Inflammatory macrophage (primary cell): ENCODE measurements at places on chromosomes 4 and X.

- DNase-seq: peak; percentile 62
Observed at GRCh38 chr4:8201321-8201781, 2.3 kb downstream of the SH3TC1 start.

- DNase-seq: no peak
Observed at GRCh38 chrX:23820235-23820782, 37.3 kb downstream of the SAT1 start.

- DNase-seq: no peak
Observed at GRCh38 chrX:67334323-67334722, 209.5 kb upstream of the AR start.

DNA sequence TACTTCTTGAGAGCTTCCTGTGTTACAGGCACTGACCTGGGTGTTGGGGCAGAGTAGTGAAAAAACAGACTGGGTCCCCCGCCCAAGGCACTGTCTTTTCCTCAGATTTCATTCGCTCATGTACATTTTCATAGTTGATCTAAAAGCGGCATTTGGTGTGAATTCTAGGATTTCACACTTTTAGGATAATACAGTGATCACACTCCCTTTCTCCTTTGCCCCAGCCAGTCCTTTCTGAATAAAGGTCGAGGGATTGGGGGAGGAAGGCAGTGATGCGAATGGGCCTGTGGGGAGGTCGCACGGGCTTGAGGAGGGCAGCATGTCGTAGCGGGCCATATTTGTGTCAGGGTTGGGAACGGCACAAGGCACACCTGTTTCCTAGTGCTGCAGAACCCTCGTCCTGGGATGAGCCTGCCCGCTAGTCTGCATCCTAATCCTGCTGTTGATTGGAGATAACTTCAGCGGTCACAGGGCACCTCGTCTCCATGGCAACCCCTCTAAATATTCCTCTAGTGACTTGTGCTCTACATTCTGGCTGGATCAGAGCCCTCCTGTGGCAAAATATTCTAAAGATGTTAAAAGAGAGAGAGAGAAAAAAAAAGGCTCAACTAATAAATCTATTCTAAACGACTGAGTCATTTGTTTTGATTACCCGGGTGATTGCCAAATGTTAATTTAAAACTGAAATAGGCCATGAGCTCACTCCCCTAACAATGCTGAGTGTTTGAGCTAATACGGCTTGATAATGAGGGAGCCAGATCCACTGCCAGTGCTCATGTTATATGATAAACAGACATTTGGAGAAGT, 21.8 kb downstream of the FHL1 start:
- no peak for DNase-seq

DNA sequence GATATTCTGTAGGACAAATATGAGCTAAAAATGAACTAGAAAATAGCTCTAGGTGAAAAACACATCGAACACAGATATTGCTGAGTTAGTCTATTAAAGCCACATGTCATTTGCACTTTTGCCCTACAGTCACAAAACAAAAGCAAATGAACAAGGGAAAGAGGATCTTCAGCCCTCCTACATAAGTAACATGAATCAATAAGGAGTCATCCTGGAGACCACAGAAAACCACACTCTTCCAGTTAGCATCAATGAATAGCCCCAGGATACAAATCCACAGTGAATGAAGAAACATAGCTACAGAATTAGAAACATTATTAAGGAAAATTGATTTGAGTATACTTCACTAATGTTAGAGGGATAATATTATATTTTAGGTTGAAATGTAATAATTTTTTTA, 311.4 kb downstream of the MAPK10 start:
- DNase-seq: no peak

DNA sequence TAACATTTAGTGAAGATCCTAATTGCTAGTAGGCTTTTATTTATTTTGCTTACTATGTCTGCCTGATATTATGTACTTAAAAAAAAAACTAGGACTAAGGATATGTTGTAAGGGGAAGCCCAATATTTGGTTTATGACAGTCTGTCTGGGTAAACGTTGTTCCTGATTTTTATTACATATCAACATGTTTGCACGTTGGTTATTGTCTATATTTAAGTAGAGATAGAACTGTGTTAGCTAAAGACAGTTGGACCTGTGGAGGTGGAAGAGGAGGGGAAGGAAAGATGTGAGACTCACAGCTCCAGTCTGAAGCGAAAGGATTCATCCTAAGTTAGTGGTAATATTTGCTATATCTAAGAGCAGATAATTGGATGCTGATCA, 90.3 kb downstream of the TMEM131L start:
- DNase-seq: no peak

DNA sequence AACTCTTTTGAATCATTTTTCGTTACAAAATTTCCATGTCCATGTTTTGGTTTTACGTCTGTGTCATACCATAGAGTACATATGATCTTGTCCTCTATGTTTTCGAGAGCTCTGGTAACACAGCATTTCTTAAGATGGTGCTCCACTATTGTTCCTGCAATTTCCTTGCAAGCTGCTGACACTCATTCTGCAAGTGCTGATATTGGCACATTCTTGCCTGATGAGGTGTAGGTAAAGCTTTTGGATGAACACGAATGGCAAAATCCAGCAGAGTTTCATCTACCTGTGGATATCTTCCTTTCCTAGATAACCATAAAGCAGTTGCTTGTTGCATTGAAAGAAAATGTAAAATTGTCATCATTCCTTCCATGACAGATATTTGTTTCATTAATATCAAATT, 41.3 kb downstream of the MAGEB17 start:
- no peak for DNase-seq

- DNase-seq: no peak
Observed at GRCh38 chrX:151796576-151796975, 62.0 kb downstream of the CNGA2 start.

- no peak for DNase-seq
Observed at GRCh38 chrX:26651755-26652154, 435.8 kb downstream of the MAGEB5 start.

- no peak for DNase-seq
Observed at GRCh38 chrX:123357941-123358340, 173.9 kb downstream of the GRIA3 start.

GRCh38 chrX:120309873-120310705, 1.2 kb downstream of the TMEM255A start:
- no peak for DNase-seq

DNA sequence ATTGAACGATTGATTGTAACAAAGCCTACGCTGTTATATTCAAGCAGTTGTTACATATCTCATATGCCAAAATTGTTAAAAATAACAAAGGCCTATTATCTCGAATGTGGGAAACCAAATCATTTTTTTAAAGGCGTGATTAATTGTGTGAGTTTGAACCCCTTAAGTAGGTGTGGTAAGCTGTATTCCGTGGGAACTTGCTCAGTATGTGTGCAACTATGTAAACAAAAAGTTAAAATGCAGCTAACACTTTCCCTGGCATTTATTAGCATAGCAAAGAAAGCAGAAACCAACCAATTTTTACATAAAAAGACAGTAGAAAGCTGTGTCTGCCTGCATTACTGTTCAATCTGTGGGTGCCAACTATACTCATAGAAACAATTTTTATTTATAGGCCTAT, 166.0 kb upstream of the HAND2 start:
- no peak for DNase-seq

GRCh38 chrX:45794323-45794994, 593.8 kb upstream of the DIPK2B start:
- no peak for DNase-seq

DNA sequence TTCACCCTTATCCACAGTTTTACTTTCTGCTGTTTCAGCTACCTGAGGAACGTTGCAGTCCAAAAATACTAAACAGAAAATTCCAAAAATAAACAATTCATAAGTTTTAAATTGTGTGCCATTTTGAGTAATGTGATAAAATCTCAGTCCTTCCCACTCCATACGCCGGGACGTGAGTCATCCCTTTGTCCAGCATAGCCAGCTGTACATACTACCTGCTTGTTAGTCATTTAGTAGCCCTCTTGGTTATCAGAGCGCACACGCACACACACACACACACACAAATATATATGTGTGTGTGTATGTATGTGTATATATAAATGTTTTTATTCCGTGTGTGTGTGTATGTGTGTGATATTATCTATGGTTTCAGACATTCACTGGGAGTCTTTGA, 4.8 kb upstream of the CCSER1 start:
- DNase-seq: no peak

DNA sequence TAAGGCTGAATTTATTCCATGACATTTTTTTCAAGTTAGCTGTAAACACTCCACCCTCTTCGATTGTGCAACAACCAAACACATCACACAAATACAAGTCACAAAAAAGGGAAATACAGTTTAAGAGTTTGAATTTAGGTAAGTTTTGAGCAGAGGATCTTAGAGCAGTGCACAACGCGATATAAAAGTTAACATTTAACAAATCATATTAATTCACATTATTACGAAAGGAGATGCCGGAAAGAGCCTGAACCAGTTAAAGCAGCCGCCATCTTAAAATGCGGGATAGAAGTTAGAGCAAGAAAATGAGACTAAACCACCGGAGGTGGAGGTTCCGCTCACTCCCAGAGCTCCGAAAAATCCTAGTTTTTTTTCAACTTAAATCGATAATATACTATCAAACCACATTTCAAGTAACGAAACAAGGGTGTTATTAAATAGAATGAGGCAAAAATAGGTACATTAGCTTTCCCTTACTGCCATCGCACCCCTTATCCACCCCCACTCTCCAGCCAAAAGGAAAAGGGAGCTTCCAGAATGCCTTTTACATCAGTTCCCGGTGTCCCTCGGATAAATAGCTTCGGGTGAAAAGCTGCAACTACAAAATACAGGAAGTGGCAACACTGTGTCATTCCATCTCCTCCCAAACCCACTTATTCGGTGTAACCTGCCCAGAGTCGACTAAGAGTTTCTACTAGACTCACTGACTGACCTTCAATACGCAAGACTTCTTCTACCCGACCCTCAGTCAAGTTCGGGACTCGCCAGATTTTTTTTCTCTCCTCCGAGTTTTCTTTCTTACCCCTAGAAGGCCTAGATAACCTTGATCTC, 1.9 kb downstream of the UBE2D3 start:
- peak; percentile 75 for DNase-seq

GRCh38 chr4:88549815-88550214, 26.2 kb upstream of the PYURF start:
- DNase-seq: no peak

DNA sequence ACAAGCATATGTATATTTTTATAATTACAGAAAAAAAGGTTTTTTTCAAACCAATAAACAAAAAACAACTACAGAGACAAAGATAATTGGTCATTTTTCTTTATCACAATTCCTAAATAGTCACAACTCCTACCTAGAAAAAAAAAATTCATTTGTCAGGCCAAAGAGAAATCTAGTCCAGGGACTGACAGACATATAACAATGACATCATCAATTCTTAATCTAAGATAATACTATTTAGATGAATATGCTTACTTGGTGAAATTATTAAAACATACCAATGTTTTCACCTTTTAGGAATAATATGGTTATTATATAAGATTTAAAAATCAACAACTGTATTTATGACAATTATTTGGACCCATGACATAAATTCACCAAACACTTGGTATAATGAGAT, 48.4 kb downstream of the CHM start:
- no peak for DNase-seq

DNA sequence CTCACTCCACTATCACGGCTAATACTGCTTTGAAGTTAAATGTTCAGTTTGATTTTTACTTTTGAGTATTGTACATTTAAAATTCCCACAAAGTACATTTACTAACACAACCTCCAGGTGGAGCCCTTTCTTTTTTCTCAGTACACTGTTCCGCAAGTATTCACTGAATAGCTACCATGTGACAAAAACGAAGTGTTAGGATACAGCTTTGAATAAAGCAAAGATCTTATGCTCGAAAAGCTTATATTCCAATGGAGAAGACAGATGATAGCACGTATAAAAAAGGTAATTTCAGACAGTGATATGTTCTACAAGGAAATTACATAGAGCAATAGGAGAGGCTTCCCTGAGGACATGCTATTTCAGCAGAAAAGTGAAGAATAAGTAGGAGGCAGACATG, 60.7 kb upstream of the ABCG2 start:
- peak; percentile 57 for DNase-seq

GRCh38 chr4:165476214-165477098, 97.6 kb downstream of the CPE start:
- no peak for DNase-seq

- DNase-seq: no peak
Observed at GRCh38 chr4:92303621-92304027, at the start of gene GRID2. TSS of gene GRID2 (plus strand) at chr4:92303966.

DNA sequence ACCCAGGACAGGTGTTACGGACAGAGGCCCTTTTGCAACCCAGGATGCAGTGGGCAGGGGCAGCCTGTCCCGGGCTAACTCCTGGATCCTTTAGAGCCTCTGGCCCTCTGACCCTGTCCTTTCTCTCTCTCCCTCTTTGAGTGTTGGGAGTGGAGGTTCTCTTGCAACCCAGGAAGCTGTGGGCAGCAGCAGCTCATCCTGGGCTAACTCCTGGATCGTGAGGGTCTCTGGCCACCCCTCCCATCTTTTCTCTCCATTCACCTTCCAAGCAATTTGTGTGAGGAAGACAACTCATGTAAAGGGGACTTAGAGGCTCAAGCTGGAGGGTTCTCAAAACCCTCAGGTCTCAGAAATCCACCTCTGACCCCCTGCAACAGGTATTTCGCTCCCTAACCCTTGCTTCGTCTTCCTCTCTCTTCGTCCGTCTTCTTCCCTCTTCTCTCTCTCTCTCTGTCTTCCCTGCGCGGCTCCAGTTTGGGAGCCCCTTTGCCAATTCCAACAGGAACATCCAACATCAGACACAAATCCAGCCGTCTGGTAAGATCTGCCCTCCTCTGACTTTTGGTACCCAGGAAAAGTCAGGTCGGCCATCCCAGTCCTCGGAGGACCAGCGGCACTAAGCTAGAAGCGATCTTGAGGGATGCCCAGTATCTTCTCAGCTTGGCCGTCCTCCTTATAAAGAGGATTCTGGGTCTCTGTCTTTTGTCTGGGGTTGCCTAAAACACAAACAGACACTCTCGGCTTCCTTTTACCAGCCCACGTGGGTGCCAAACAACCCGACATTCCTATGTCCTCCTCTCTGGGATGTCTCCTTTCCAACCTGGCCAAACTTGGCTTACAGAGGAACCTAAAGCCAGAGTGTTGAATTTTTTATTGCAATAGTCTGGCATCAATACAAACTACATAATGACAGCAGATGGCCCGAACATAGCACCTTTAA, 7.9 kb downstream of the ASMTL start:
- no peak for DNase-seq

DNA sequence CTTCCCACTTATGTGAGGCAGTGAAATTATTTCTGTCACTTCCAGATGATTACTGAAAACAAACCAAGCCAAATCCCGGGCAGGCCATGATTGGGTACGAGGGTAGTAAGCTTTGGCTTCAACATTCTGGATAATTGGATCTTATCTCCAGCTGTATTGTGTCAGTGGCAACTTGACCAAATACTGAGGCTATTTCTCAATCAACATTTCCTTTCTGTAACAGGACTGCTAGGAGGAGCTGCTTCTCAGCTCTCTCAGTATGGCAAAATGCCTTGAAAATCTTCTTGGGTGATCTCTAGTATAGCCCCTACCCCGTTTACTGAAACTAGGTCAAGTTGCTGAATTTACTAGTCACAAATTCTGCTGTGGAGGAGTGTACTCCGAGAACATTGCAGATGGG, 169.3 kb upstream of the FRMPD4 start:
- DNase-seq: no peak

- DNase-seq: no peak
Observed at GRCh38 chr4:92333016-92333415, 29.2 kb downstream of the GRID2 start.

- DNase-seq: no peak
Observed at GRCh38 chrX:28960063-28960462, 372.8 kb downstream of the IL1RAPL1 start.

- no peak for DNase-seq
Observed at GRCh38 chr4:99803566-99804101, 13.0 kb upstream of the DAPP1 start.
